CD8-positive, alpha-beta memory T cell (primary cell): ENCODE measurements at places on chromosomes 16 and 17. TPM values are rescaled to one million over a fixed set of nuclear protein-coding genes. Genes with fewer than 3 reads are reported as not detected.
A peak's percentile ranks its signal among the peaks of the same experiment; 100 is the strongest.

The CTRL gene
- 4.9 TPM for total RNA-seq

The DNAAF8 gene
- total RNA-seq, result 0.15 TPM

- no peak overlapping the region for H3K27ac ChIP-seq
- no peaks in the 10 kb centered on the region for H3K4me1 ChIP-seq
- H3K36me3 ChIP-seq, result no peaks in the 10 kb centered on the region
- H3K27me3 ChIP-seq, result no peaks in the 10 kb centered on the region
- no peak for DNase-seq
Measured at GRCh38 chr17:69477204-69477902, 62.9 kb downstream of the MAP2K6 start.

- DNase-seq, result no peak
- H3K36me3 ChIP-seq, result no peaks in the 10 kb centered on the region
- H3K4me3 ChIP-seq, result no peak overlapping the region
- no peak overlapping the region for H3K27ac ChIP-seq
- no peaks in the 10 kb centered on the region for H3K4me1 ChIP-seq
- peaks cover 14% of the 10 kb centered on the region for H3K27me3 ChIP-seq
Measured at GRCh38 chr16:84373907-84374489, 5.7 kb downstream of the ATP2C2 start.

GRCh38 chr16:19210968-19211367 is 42.9 kb downstream of the SYT17 start:
- no peaks in the 10 kb centered on the region for H3K4me1 ChIP-seq
- no peaks in the 10 kb centered on the region for H3K36me3 ChIP-seq
- no peak for DNase-seq
- H3K27ac ChIP-seq, result no peak overlapping the region
- H3K4me3 ChIP-seq, result no peak overlapping the region
- H3K27me3 ChIP-seq, result no peaks in the 10 kb centered on the region

- DNase-seq, result no peak
- peaks cover 15% of the 10 kb centered on the region for H3K27me3 ChIP-seq
- H3K4me1 ChIP-seq, result no peaks in the 10 kb centered on the region
- no peak overlapping the region for H3K27ac ChIP-seq
Measured at GRCh38 chr16:66846266-66846665, 2.1 kb downstream of the CA7 start.

- no peaks in the 10 kb centered on the region for H3K27me3 ChIP-seq
- no peak for DNase-seq
- H3K36me3 ChIP-seq, result no peaks in the 10 kb centered on the region
- H3K27ac ChIP-seq, result no peak overlapping the region
- no peak overlapping the region for H3K4me3 ChIP-seq
Measured at GRCh38 chr16:26058326-26058725, 366.6 kb downstream of the HS3ST4 start.

- DNase-seq, result peak; percentile 90
- H3K4me1 ChIP-seq, result peaks cover 50% of the 10 kb centered on the region
- H3K4me3 ChIP-seq, result peak overlapping the region; percentile 52
Measured at GRCh38 chr17:79997011-79997660, 38.5 kb downstream of the TBC1D16 start.

GRCh38 chr16:6732166-6732565 is 600.5 kb upstream of the RBFOX1 start:
- no peak overlapping the region for H3K27ac ChIP-seq
- H3K27me3 ChIP-seq, result no peaks in the 10 kb centered on the region
- no peak overlapping the region for H3K4me3 ChIP-seq
- no peak for DNase-seq
- H3K4me1 ChIP-seq, result no peaks in the 10 kb centered on the region
- H3K36me3 ChIP-seq, result no peaks in the 10 kb centered on the region

GRCh38 chr16:9556949-9557665 is 465.7 kb downstream of the HAPSTR1 start:
- no peaks in the 10 kb centered on the region for H3K36me3 ChIP-seq
- no peak overlapping the region for H3K27ac ChIP-seq
- no peak for DNase-seq
- H3K27me3 ChIP-seq, result no peaks in the 10 kb centered on the region
- H3K4me3 ChIP-seq, result no peak overlapping the region

GRCh38 chr17:80970044-80970761 is 21.4 kb upstream of the CHMP6 start:
- H3K4me1 ChIP-seq, result peaks cover 12% of the 10 kb centered on the region
- H3K4me3 ChIP-seq, result no peak overlapping the region
- H3K27me3 ChIP-seq, result no peaks in the 10 kb centered on the region

The SCARF1 gene
- total RNA-seq, result 0.71 TPM

DNA sequence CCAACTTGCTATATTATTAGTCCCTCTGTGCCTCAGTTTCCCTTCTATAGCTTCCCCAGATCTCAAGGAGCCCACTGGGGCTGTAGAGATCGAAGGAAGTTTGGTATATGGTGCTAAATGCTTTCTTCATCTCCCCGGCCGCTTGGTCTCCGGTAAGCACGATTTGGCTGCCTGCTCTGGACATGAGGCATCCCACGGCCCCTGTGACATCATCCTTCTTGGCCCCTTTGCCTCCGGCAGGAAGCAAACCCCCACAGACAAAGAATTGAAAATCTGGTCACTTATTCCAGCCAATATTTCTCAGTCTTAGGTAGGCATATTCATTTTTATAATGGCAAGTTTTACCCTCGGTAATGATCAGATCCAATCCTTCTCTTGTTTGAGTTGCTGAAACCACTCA is 65.8 kb downstream of the WSCD1 start:
- H3K27me3 ChIP-seq, result no peaks in the 10 kb centered on the region
- no peak overlapping the region for H3K27ac ChIP-seq
- no peaks in the 10 kb centered on the region for H3K4me1 ChIP-seq
- H3K4me3 ChIP-seq, result no peak overlapping the region
- DNase-seq, result no peak

DNA sequence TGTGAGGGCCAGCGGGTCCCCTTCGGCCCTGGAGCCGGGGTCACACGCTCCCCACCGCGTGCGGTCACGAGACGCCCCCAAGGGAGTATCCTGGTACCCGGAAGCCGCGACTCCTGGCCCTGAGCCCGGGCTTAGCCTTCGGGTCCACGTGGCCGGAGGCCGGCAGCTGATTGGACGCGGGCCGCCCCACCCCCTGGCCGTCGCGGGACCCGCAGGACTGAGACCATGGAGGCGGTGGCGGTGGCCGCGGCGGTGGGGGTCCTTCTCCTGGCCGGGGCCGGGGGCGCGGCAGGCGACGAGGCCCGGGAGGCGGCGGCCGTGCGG is at the start of gene NAGLU:
NAGLU (plus strand) TSS at position 194 of the 324 bp plus-strand sequence; CDS start at position 226, 32 bp downstream.
- peak within 1 kb of the TSS; percentile 55 for H3K27ac ChIP-seq
- peak within 1 kb of the TSS; percentile 70 for H3K4me3 ChIP-seq
- peak; percentile 78 for DNase-seq
- H3K4me1 ChIP-seq, result peaks cover 31% of the 10 kb centered on the region

- H3K36me3 ChIP-seq, result no peaks in the 10 kb centered on the region
- no peaks in the 10 kb centered on the region for H3K4me1 ChIP-seq
- H3K4me3 ChIP-seq, result no peak overlapping the region
- H3K27ac ChIP-seq, result no peak overlapping the region
- DNase-seq, result no peak
- no peaks in the 10 kb centered on the region for H3K27me3 ChIP-seq
Measured at GRCh38 chr17:9409878-9410277, 165.7 kb downstream of the STX8 start.

- DNase-seq, result no peak
- H3K4me1 ChIP-seq, result no peaks in the 10 kb centered on the region
- H3K36me3 ChIP-seq, result peaks cover 12% of the 10 kb centered on the region
Measured at GRCh38 chr16:70490261-70490660, 33.1 kb downstream of the COG4 start.

DNA sequence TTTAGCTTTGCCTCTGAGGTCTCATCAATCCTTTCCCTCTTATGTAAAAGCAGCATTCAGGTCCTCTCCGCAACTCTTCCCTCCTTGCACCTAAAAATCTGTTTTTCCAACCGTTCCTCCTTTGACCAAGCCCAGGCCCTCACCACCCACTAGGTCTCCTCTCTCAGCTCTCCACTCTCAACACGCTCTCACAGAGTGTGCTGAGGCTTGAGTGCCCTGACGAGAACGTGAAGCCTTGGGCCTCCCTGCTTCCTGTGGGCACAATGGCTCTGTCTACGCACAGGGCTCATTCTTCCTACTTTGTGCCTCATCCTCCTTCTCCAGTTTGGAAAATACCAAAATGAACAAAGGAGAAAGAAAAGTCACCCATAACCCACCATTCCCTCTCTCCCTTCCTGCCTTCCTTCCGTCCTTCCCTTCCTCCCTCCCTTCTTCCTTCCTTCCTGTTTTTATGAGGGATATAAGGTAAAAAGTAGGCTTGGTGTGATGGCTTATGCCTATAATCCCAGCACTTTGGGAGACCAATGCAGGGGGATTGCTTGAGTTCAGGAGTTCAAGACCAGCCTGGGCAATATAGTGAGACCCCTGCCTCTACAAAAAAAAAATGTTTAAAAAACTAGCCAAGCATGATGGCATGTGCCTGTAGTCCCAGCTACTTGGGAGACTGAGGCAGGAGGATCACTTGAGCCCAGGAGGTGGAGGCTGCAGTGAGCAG is 31.3 kb upstream of the SLC39A11 start:
- no peak overlapping the region for H3K4me3 ChIP-seq
- no peaks in the 10 kb centered on the region for H3K36me3 ChIP-seq
- DNase-seq, result no peak
- H3K4me1 ChIP-seq, result no peaks in the 10 kb centered on the region

DNA sequence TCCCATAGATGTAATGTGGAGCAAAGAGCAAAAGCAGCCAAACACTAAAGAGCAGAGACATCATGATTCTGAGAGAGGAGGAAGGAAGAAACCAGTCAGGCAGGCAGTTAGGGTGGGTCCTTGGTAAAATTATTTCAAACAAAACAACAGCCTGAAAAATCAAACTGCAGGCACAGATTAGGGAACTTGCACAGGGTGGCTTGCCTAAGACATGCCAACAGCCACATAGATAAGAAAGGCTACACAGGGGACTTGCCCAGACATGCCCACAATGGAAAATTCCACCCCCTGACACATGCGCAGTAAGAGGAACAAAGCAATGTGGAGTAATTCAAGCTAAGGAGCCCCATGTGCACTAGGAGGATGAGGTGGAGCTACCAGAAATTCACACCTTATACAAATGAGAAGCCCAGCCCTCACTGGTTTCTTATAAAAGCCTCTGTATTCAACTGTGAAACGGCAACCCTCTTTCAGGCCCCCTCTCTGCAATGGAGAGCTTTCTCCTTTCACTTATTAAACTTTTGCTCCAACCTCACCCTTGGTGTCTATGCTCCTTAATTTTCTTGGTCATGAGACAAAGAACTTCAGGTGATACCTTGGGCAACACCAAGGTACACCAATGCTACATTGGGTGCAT is 7.3 kb upstream of the GAS7 start:
- DNase-seq, result no peak
- no peak overlapping the region for H3K4me3 ChIP-seq
- no peaks in the 10 kb centered on the region for H3K36me3 ChIP-seq
- H3K4me1 ChIP-seq, result no peaks in the 10 kb centered on the region
- H3K27me3 ChIP-seq, result peaks cover 2% of the 10 kb centered on the region
- no peak overlapping the region for H3K27ac ChIP-seq

DNA sequence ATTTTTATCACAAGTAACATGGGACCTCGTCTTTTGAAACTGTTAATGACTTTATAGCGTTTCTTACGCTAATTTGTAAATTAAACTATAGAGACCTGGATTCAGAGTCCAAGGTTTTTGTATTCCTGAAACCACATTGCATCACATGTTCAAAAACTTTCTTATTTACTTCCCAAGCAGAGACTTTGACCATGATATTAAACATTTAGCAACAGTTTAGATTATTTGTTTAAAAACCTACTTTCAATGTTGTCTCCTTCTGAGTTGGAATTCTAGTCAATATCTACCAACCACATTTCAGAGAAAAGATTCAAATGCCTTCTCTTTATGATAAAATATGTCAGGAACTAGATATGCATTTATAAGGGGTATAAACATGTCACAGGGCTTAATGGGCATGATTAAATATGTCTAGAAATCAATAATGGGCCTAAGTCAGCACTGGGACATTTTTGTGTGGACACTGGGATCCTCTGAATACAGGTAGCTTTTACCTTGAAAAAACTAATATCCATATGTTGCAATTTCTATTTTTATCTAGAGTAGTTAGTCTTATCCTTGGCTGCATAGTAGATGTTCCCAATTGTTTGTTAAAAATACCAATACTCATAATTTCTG is 6.3 kb upstream of the APOH start:
- no peaks in the 10 kb centered on the region for H3K27me3 ChIP-seq
- H3K36me3 ChIP-seq, result no peaks in the 10 kb centered on the region
- H3K4me3 ChIP-seq, result no peak overlapping the region
- no peak overlapping the region for H3K27ac ChIP-seq
- DNase-seq, result no peak
